HCEC 1CT (cell line): ENCODE measurements at places on chromosomes 3 and 15.
A peak's percentile ranks its signal among the peaks of the same experiment; 100 is the strongest.

GRCh38 chr15:73873889-73874511, 636 bp downstream of the TBC1D21 start:
- DNase-seq: peak; percentile 54

GRCh38 chr3:45968706-45969105, 25.4 kb downstream of the CXCR6 start:
- peak; percentile 38 for DNase-seq

- no peak for DNase-seq
Observed at GRCh38 chr3:73009750-73010149, 13.1 kb downstream of the PPP4R2 start.

- DNase-seq: no peak
Observed at GRCh38 chr3:23767546-23767945, 38.2 kb upstream of the UBE2E1 start.

DNA sequence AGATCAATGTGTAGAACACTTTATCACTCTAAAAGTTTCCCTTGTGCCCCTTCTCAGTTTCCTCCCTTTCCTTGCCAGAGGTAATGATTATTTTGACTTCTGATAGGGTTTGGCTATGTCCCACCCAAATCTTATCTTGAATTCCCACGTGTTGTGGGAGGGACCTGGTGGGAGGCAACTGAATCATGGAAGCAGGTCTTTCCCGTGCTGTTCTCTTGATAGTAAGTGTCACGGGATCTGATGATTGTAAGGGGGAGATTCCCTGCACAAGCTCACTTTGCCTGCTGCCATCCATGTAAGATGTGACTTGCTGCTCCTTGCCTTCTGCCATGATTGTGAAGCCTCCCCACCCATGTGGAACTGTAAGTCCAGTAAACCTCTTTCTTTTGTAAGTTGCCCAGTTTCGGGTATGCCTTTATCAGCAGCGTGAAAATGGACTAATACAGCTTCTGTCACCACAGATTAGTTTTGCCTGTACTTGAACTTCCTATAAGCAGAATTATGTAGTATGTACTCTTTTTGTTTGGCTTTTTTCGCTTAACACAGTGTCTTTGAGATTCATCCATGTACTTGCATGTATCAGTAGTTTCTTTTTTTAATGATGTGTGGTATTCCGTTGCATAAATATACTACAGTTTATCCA, 7.2 kb downstream of the FEM1B start:
- DNase-seq: no peak

DNA sequence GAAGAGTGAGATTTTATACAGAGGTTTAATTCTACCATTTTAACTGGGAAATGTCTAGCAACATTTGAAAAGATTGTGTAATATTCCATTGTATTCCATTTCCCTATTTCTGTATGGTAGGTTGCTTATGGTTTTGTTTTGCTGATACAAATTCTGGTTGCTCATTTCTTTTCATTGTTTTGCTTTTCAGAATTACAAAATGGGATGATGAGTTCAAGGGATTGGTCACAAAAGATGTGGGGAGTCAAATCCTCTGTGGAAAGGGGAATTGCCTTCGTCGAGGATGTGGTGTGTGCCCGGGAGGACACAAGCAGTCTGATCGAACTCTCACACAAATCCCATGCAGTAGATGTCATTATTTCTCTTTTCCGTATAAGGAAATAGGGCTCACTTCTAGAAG, 18.3 kb downstream of the SLCO3A1 start:
- DNase-seq: no peak

DNA sequence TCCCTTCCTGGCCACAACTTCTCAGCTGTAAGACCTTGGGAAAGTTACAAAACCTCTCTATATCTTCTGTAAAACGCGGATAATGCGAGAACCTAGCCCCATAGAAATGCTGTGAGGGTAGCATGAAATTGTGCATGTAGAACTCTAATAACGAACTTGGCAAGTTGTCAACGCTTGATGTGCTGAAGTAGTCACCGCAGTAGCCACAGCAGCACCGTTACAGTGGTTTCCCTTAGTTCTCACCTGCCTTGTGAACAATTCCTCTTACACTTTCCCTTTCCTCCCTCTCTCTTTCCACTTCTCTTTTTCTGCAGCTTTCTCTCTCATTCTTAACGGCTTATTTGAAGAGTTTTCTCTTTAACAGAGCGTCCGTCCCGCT, 447 bp upstream of the SHQ1 start:
- peak; percentile 27 for DNase-seq

DNA sequence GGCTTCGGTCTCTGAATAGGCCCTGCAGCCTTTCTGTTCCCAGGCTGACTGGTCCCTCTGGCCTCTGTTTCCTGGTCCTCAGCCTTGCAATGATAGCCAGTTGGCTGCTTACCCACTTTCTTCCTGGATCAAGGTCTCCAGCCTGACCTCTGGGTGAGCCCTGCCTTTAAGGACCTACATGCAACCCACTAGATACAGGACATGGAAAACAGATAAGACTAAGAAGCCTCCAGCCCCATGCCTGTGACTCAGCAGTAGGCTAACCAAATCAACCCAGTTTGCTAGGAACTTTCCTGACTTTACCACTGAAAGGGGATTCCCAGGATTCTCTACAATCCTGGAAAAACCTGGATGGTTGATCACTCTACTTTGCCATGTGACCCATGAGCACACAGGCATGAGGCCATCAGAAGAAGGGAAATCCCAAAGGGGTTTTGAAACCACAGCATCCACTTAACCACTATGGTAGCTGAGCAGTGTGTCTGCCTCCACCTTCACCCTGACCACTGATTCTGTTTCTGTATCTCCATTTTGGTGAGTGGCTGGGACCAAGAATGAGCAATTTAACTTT, 188.1 kb downstream of the CHST2 start:
- peak; percentile 59 for DNase-seq

DNA sequence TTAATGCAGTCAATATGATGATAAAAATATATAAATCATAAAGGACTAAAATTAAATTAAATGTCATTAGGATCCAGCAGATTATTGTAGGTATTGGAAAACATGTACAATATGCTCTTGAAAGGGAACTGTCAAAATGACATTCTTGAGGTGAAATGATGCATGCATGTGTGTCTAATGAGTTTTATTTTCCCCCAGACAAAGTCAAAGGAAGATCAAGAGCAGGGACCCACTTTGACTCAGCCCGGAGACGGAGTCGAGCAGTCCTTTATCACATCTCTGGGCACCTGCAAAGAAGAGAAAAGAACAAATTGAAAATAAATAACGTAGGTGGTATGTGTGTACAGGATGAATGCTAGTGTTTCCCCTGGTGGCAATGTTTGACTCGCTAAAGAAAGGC, 194.1 kb downstream of the KCNH8 start:
- DNase-seq: no peak

DNA sequence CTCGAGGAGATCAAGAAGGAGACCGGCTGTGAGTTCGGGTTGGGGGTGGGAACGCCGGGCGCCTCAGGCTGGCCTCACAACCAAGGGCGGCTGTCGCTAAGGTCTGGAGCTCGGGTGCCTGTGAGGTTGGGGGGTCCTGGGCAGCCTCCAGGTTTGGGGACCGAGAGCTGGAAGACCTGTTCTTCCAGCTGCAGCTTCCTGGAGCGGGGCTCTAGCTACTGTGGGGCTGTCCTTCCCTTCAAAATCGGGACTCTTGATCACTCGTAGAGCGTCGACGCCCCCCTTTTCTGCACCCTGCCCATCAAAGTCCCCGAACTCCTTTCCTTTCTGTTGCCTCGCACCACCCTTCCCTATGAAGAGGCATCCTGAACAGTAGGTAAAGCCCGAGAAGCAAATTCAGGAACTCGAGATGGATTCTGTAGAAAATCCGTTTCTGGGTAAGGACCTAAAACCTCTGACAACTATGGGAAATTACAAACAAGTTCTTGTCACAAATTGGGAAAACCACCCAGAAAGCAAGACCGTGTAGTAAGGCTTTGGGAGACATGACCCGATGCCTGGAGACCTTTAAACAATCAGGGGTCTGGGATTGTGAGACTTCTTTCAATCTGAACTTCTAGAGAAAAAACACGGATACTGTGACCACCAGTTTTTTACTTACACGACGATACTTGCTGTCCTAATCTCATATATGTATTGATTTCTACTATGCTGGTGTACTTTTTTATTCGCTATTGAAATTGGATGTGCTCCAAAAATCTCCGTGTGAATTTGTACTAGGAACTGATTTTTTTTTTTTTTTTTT, 556 bp downstream of the CHP1 start:
- DNase-seq: no peak

- DNase-seq: no peak
Observed at GRCh38 chr3:83928391-83928790, 1030.4 kb upstream of the CADM2 start.

DNA sequence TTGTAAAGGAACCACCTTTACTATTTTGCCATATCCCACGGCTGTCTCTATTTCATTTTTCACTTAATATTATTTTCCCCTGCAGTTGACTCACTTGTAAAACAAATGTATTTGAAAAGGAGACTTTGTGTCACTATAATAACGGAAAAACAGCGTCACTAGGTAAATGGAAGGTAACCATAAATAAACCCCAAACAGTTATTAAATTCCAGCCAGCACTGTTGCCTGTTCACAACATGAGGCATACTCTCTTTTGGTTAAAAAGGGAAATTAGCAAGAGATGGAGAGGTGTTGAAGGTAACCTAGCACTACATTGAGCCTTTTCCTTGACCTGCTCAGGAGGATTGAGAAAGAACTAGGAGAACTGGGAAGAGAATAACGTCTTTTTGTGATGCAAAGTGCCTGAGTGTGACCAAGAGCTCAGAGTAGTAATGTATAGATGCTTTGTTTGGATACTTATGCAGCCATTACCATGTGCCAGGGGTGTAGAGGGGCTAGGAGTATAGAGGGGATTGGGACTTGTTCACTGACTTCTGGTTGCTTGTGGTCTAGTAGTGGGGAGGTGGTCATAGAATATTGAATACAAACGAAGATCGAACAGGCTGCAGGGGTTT, 19.6 kb downstream of the FLNB start:
- no peak for DNase-seq

DNA sequence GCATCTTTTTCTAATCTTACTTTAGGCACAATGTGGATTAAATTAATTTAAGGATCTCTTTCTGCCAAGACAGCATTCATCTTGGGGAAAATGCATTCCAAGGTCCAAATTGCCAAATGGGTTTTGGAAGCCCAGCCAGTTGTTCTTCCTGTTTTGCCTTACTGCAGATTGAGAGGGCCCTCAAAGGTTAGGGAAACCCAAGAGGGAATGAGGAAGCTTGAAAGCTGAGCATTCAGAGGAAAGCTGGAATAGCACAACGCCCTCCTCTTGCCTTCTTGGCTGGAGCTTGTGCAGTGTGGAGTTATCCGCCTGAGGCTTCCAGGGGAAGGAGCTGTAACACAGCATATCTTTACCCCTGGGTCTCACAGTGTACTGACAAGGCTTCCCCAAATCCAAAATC, 18.2 kb upstream of the SACM1L start:
- DNase-seq: no peak

DNA sequence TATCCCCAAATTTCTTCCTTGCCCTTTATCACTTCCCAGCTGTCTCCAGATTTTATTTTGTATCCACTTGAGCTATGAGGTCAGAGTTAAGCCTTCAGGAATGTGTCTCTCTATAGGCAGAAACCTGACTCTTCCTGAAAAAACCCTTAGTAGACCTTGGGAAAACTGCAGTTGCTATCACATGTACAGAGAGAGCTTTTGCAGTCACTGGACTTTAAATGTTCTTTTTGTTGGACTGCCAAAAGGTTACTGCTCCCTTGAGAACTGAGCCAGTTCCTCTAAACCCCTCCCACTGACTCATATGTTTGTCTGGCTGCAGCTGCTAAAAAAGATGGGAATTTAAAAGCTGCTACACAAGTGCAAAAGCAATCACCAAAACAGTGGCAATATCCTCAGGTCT, 169.1 kb upstream of the CCDC54 start:
- DNase-seq: peak; percentile 100

- no peak for DNase-seq
Observed at GRCh38 chr15:33724321-33725036, 243.8 kb upstream of the CHRM5 start.

- DNase-seq: no peak
Observed at GRCh38 chr3:120357807-120358206, 8.7 kb upstream of the LRRC58 start.

- no peak for DNase-seq
Observed at GRCh38 chr3:13684854-13685253, 135.9 kb downstream of the FBLN2 start.

DNA sequence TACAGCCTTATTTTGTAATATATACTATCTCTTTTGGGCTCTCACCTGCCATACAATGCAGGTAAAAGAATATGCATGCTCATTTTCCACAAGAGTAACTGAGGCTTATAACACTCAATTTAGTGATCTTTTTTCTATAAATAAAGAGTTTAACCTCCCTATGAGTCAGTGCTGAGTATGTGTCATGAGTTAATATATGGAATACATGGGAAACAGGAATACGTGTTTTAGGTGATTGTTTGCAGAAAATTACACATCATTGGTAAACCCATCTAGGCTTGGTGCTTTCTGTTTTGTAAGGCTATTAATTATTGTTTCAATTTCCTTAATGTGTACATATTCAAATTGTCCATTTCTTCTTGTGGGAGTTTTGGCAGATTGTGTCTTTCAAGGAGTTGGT, 411.3 kb downstream of the GRM7 start:
- DNase-seq: no peak

- peak; percentile 95 for DNase-seq
Observed at GRCh38 chr3:151395806-151396205, 11.3 kb upstream of the P2RY12 start.

GRCh38 chr3:155312781-155313180, 19.3 kb upstream of the STRIT1 start:
- DNase-seq: peak; percentile 23

DNA sequence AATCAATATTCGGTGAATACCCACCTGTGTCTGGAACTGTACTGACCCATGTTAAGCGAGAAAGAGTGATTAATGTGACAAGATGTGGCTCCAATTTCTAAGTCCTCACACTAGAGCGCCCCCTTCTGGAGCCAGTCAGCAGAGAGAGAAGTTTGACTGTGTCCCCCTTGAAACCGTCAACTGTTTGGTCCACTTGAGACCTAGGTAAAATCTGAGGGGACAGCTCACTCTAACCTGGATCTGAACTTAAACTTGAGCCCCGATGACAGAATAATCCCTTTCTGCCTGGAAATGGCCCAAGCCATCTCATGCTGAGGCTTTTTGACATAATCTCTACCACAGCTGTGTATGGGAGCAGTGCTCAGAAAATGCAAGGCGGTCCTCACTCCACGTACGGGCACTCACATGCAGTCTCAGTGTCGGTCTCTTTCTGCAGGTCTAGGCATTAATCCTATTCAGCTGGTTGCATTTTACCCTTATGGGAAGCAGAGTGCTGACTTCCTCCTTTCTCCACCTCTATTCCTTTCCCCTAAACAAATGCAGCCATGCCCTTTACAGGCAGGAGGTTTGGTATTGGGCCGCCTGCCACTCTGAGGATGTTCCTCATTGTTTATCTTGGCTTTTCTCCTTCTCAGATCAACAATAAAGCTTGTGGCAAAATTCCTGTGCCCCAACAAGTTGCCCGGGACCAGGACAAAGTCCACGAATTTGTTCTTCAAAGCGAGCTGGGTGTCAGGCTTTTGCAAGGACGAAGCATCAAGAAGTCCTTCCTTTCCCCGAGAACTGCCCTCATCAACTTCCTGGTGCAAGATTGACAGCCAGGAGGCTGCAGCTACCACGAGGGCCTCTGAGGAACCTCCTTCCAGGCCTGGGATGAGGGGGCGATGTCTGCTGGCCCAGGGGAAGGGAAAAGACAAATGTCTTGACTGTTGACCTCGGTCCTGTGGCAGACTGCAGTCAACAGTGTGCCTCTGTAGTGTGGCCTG, 47.5 kb upstream of the LIMD1 start:
- DNase-seq: no peak
